ENCODE measurements at places on chromosomes 7 and 10. TPM values are rescaled to one million over a fixed set of nuclear protein-coding genes. Genes with fewer than 3 reads are reported as not detected.

DNA sequence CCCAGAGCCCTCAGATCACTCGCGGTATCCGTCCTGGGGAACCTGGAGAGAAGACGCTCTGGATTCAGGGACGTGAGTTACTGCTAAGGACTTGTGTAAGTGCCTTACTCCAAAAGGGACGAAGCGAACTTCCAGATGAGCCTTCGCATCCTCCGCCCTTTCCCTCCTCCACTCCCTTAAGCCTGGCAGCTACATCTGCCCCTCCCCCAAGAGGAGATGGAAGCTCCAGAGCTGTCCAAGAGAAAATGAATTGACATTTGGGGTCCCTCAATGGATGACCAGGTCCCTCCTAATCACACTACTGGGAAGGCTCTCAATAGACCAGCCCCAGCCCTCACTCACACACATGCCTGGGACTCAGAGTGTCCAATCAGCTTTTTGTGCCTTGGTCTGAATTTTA lies 31.3 kb upstream of the GDF10 start:
- no peak for DNase-seq

DNA sequence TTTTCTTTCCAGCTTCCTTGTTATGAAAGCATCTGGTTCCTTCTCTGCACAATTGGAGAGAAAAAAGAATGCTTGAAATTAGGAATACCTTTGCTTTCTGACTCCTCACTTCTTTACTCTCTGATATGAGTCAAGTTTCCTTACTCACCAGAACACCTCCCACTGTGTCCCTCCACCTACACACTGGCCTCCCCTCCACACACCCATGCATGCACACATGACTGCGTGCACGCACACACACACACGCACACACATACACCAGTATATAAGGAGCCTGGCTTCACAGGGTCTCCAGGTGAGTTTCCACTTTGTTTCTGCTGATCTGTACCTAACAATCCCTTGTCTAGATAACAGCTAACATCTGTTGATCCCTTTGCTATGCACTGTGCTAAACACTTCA lies 11.4 kb upstream of the PTER start:
- no peak for DNase-seq

- no peak for DNase-seq
These were observed 9.9 kb downstream of the BAZ1B start for GRCh38 chr7:73512018-73512780.

GRCh38 chr7:127940381-127941160 lies 90.7 kb downstream of the LRRC4 start:
- no peak for DNase-seq

- DNase-seq, result no peak
These were observed 181.3 kb downstream of the SDK1 start for GRCh38 chr7:3482147-3482921.

DNA sequence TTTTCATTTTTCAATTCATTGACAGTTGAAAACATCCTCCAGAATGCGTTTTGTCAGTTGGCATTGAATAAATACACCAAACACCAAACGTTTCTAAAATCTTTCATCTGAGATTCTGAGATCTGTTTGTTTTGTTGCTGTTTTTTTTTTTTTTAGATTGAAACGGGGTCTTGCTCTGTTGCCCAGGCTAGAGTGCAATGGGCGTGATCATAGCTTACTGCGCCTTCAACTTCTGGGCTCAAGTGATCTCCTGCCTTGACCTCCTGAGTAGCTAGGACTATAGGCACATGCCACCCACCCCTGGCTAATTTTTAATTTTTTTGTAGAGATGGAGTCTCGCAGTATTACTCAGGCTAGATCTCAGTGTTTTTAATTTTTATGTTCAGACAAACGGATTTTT lies 30.7 kb downstream of the ZRANB1 start:
- no peak for DNase-seq

DNA sequence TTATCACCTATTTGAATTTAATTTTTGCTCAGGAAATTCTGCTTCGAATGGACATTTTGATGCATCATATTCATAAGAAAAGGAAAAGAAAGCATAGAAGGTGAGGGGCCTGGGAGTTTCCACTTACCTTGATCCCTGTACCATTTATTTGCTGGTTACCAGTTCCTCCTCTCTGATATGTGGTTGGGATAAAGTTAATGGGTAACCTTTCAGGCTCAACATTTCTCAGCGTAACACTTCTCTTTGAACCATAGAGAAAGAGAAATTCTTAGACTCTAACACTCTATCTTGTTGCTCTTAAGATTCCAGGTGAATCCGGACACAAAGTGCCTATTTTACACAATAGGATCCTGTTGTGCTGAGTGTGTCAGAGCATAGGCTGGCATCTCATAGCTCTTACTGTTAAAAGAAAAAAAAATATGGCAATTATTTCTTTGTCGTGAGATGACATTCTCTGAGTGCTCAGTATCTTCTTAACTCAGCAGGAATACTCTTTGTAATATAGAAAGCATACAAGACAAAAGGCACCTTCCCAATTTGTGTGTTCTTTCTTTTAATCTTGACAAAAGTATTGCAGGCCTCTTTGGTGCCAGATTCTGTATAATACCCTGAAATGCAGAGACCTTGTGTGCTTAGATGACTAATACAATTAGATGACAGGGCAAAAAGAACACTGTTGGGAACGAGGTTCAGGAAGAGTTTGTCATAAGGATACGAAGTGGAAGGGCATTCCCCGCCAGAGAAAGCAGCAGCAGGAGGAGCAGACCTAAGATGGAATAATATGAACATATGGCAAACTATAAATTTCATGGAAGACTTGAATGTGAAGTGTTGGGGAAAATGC lies 689.6 kb downstream of the NRG3 start:
- no peak for DNase-seq

DNA sequence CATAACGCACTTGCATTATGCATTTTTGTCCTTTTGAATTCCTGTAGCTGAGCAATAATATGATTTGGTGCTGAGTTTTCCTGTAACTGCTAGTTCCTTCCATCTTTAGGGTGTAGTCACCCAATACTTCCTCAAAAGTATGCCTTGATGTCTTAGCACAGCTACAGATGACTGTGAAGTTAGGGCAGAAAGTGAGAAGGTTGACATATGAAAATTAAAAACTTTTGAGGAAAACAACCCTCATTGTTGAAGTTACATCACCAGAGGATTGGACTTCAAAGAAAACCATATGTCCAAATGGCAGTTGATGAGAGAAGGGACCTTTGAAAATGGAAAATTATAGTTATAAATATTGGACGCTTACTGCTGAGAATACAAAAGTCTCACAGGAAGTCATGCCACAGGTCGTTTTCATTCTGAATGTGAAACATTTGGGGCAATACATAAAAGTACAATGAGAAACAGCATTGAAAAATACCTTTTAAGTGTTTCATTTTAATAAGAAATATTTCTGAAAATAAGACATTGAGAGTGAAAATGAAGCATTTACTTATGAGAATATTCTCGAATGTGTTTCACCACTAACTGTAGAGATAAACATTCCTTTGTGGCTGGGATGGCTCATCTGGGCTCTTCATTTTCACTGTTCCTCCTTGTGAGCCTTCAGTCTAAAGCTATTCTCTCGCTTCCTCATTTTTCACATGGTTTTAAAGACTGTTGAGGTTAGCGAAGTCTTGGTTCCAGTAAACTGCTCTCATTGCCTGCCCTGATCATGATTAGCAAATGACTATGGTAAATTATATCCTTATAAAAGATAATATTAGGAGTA lies 61.4 kb upstream of the NME8 start:
- no peak for DNase-seq

GRCh38 chr10:120744040-120744439 lies 107.1 kb upstream of the WDR11 start:
- no peak for DNase-seq

DNA sequence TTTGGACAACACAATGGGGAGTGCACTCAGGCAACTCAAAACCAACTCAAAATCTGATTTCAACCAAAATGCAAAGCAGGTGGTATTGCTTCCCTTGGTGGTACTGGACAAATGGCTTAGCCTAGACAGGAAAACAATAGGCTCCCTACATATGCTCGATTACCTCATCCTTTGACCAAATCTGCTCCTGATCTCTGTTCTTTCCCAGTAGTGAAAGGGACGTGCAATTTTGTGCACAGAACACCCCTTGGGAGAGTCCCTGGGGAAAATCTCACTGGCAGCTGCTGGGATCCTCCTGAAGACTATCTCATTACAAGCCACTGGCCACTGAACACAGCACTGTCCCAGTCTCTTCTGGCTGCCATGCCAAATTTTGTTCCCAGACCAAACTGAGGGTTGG lies 149.2 kb upstream of the VSTM2A start:
- DNase-seq, result no peak

- DNase-seq, result no peak
These were observed 179.8 kb downstream of the CXCL12 start for GRCh38 chr10:44205067-44205466.

- no peak for DNase-seq
These were observed 26.7 kb downstream of the ERCC6 start for GRCh38 chr10:49512121-49512809.

GRCh38 chr10:78177491-78178185 lies 144.0 kb downstream of the RPS24 start:
- DNase-seq, result no peak

GRCh38 chr7:44385434-44386138 lies 60.2 kb upstream of the CAMK2B start:
- peak; percentile 82 for DNase-seq

- no peak for DNase-seq
These were observed 1349.1 kb downstream of the XPNPEP1 start for GRCh38 chr10:108574233-108574632.

DNA sequence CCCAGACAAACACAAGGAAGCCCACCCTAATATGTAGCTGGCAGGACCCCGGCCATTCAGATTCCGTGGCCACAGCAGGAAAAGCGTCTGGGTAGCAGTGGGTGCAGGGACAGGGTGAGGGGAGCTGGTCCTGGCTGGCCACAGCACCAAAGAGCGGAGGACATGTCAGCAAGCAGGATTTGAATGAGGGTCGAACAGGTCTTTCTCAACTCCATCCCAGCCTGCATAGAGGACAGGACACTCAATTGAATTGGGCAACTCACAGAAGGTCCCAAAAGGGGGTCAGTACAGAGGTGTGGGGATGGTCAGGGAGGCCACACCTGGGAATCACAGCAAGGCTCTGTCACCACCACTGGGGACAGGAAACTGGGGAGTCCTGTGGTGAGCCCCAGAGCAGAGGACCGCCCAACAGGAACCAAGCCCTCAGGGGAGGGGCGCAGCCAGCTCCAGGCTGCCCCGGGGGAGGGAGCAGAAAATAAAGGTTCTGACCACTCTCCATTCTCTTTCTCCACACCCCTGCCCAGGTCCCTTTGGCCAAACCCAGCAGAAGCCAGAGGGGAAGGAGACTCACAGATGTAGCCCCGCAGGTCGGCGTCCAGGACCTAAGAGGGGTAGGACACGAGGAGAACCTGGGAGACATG lies 108.7 kb upstream of the PPP2R2D start:
- DNase-seq, result no peak

- DNase-seq, result peak; percentile 87
These were observed 62.0 kb upstream of the SORCS3 start for GRCh38 chr10:104579136-104579535.

GRCh38 chr7:26278770-26279169 lies 12.9 kb upstream of the SNX10 start:
- no peak for DNase-seq

DNA sequence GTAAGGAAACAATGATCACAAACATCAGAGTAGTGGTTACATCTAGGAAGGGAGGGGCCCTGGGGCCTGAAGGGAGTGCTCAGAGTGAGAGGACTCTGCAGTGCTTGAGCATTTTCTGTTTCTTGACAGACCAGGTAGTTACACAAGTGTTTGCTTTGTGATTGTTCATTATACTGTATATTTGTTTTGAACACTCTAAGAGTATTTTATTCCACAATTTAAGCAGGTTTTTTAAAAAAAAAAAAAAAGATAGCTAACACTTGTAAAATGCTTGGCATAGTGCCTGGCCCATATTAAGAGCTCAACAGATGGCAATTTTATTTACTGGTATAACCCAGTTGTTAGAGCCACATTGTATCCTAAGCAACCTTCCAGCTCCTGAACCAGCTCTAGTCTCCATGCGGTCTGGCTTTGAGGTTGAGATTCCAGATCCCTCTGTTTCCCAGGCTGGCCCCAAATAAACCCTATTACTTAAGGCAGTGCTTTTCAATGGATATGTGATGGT lies 20.1 kb upstream of the ATXN7L1 start:
- no peak for DNase-seq

Gene TLX1
- total RNA-seq, result not detected

Gene WNT8B
- total RNA-seq, result not detected

Gene IFIT5
- 18.6 TPM for total RNA-seq

Gene GNG11
- 19.9 TPM for total RNA-seq

Gene CRTAC1
- 4.0 TPM for total RNA-seq

Gene GPR26
- not detected for total RNA-seq

Gene SFRP5
- 19.9 TPM for total RNA-seq
